ENCODE measurements at places on chromosomes 11 and 22.

DNA sequence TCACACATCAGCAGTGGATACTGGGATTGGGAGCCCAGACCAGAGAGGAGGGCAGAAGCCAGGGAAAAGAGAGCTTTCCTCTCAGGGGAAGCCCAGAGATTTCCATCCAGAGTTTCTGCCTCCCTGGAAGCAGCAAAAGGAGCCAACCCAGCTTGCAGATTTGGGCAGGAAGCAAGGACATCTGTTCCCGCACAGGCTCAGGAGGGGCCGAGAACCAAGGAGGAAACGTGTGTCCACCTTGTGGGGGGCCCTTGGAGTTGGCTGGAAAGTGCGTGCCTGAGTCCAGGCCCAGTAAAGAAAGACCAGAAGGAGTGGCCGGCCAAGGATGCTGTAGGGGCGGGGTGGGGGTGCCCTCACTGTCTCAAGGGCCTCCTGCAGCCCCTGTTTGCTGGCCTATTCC, 6.0 kb upstream of the NPTXR start:
- DNase-seq: no peak

GRCh38 chr11:126646701-126647557, 291.4 kb downstream of the ST3GAL4 start:
- no peak for DNase-seq

- DNase-seq: no peak
Observed at GRCh38 chr11:125978778-125979407, 33.0 kb downstream of the VSIG10L2 start.

- DNase-seq: peak; percentile 54
Observed at GRCh38 chr11:106482917-106483785, 405.7 kb downstream of the AASDHPPT start.

DNA sequence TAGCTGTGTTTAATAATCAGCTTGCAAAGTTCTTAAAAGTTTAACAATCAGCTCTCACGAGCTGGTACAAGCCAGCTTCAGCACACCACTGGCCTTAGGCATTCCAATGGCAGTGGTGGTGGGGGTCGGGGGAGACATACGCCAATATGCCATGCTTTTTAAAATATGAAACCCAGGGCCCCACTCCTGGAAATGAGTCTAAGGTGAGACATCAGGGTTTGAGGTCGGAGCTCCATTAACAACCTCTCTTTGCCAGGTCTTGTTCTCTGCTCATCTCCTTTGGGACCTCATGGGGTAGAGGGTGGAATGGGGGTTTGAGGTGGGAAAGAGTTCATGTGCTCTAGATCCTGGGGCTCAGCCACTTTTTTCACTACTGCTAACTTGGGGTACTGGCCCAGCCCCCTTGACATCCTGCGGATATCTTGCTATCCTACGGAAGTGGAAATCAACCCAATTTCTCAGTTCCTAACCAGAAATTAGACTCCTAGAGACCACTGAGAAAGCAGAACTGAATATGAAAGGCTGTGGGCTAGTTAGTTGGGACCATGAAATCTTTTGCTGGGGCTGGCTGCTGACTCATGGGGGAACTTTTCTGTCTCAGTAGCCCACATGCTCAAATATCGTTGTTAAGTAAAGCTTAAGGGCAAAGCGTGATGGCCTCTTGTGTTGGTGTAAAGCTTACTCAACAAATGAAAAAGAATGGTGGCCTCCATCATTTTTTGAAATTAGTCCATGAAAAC, 90.1 kb downstream of the PDHX start:
- DNase-seq: no peak

- no peak for DNase-seq
Observed at GRCh38 chr11:95907476-95907875, 16.4 kb downstream of the MTMR2 start.

DNA sequence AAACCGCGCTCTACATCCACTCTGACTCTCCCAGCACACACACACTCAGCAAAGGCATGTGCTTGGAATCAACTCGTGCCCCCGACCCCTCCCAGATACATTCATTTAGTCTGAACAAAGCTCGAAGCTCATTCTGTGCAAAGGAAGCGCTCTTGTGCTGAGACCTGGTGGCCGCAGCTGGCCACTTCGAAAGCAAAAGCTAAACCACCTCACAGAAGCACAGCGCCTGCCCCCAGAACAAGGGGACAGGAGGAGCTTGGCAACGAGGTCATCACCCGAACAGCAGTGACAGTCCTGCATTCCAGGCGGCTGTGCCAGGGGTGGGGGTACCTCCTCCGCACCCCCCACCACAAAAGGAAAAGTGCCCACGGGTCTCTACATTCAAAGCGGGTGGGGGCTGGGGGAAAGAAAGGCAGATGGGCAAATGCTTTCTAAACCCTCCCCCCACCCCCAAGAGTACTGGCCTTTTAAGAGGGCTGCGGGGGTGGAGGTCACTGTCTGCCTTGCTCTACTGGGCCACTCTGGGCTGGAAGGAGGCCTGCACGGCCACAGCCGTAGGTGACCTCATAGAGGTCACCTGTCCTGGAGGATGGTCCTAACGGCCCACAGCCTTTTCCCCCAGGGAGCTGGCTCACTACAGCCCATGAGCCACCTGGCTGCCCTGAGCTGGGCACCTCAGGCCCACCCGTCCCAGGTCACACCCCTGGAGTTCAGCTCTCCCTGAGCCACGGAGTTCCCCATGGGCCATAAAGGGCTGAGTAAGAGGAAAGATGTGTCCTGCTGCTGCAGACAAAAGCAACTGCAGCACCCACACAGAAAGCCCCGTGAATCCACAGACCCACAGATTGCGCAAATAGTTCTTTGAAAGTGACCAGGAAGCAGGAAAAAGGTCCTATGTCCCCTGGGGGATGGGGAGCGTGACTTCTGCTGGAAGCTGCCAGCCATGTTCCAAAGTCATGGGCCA, 21.3 kb downstream of the CBX7 start:
- DNase-seq: no peak

DNA sequence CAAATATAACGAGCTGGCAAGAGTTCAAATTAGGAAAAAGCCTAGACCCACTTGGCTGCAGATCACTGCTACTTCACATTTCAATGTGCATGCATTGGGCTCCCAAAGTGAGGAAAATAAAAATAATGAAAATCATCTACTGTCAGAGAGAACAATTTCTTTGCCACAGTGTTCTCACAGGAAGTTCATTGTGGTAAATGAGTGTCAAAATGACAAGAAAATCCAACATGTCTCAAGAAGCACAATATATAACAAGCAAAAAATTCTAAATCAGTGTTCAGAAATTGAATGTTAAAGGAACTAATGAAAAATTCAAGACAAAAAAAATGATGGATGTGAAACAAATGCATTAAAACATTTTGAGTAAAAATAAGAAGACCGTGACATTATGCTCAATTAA, 31.3 kb downstream of the RCN1 start:
- no peak for DNase-seq

DNA sequence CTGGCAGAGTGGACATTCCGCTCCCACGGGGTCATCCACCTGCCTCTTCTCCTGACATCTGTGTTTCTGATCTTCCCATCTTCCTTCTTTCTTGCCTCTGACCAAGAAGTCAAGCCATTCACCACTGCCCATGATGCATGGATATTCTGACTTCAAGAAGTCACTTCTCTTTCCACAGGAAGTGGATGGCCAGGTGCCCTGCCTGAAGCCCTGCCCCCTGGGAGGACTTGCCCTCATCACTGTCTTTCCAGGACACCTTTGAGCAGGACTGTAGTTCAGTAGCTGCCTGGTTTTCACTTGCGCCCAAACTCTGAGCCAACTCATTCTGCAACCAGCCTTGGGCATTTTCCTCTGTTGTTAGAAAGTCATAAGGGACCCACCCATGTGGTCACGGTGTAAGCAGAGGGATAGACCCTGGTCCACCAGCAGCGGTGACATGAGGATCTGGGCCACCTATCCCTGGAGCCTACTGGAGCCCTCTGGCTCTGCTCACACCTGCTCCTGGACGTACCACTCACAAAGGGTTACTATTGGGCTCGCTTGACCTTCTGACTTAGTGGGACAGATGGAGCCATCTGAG, 6.9 kb downstream of the CYTH4 start:
- DNase-seq: no peak

DNA sequence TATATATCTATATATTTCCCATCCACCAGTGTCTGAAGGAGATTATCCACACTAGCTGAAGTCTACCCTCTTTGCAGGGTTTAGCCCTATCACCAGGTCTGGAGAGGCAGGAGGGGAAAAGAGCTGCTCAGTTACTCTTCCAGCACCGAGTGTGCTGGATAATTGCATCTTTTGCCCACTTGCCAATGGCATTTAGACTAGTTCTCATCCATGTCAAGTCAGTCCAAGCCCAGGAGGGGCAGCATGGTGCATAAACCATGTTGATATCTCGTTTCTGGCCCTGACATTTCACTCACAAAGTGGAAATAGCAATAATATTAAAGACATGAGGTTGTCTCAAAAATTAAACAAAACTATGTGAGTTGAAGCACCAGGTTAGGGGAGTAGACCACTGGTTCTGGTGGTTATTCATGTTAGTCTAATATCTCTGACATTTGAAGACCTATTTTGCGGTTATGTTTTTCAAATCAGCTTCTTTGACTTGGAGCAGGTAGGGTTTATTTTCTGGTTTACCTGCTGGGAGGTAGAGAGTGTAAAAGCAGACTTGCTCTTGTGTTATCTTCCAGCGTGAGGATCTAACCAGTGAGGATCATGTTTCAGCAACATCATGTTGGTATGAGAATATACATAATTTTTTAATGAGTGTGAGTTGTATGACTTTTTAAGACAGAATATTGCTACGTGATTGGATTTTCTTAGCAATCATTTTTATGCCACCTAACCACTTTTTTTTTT, 273.2 kb upstream of the KIRREL3 start:
- DNase-seq: no peak

GRCh38 chr22:49453771-49454170, 373.9 kb downstream of the BRD1 start:
- DNase-seq: no peak

GRCh38 chr11:42390116-42390515, 921.7 kb upstream of the API5 start:
- DNase-seq: no peak

GRCh38 chr11:7687386-7687785, 14.1 kb upstream of the CYB5R2 start:
- no peak for DNase-seq

GRCh38 chr11:69918938-69919650, 99.9 kb upstream of the FGF3 start:
- no peak for DNase-seq

- DNase-seq: no peak
Observed at GRCh38 chr22:32518848-32519247, 44.2 kb downstream of the FBXO7 start.

GRCh38 chr22:19928207-19928606, 13.4 kb upstream of the COMT start:
- no peak for DNase-seq

- no peak for DNase-seq
Observed at GRCh38 chr11:75029836-75030631, 41.3 kb downstream of the NEU3 start.

- DNase-seq: no peak
Observed at GRCh38 chr11:126704096-126704495, 296.5 kb downstream of the KIRREL3 start.

DNA sequence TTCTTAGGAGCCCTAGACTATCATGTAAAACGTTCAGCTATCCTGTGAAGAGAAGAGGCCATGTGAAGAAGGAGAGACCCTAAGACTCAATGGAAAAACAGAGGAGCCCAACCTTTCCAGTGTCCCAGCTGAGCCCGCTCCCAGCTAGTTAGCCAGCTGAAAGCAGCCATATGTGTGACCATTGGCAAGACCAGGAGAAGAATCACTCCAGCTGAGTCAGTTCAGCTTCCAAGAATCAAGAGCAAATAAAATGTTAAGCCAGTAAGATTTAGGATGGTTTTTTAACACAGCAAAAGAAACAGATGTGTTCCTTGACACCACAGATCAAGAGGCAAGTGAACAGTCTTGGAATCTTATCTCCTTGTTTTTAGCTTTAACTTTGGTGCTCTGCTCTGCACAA, 108.0 kb downstream of the CCDC81 start:
- DNase-seq: no peak

- DNase-seq: no peak
Observed at GRCh38 chr11:15589070-15589626, 474.4 kb downstream of the INSC start.

DNA sequence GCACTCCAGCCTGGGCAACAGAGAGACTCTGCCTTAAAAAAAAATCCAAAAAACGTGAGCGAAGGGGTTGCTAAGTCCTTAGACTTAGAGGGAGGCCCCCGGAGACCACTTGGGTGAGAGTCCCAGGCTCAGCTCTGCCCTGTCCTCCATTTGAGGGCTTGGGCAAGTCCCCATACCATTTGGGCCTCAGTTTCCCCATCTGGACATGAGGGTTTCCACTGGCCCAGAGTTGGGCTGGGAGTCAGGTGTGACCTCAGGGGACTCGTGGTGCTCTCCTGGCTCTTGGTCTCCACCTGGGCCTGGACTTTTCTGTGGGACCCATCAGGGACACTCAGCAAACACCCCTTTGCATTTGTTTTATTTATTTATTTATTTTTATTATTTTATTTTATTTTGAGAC, 35.2 kb upstream of the CSNK1E start:
- no peak for DNase-seq

DNA sequence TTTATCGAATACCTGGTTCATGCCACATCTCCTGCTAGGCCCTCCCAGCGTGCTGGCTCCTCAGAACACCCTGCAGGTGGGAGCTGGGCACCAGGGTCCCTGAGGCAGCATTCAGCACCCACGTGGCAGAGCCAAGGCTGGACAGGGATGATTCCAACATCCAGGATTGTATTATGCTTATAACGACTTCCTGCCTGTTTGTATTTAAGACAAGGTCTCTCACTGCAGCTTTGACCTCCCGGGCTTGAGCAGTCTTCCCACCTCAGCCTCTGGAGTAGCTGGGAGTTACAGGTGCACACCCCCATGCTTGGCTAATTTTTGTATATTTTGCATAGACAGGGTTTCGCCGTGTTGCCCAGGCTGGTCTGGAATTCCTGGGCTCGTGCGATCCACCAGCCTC, 64.7 kb upstream of the WNT7B start:
- no peak for DNase-seq

DNA sequence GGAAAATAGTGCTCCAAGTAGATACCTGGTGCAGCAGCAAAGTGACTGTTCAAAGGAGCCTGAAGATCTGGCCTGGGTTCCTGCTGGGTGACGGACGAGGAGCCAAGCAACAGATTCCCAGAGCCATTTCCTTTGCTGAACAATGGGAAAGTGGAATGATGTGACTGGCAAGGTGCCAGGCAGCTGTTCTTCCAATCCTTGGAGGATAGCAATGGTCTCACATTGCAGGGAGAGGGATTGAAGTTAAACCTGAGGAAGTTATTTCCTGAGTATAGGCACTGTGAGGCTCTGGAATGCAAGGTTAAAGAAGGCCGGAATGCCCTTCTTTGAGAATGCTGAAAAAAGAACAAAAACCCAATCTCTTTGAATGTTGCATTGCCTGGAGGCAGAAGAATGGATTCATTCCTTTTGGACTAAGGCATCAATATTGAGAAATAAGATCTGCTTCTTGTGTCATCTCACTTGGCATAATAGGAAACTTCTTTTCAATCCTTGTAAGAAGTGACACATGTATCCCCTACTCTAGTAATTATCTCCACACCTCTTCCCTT, 223.8 kb downstream of the BLID start:
- no peak for DNase-seq

DNA sequence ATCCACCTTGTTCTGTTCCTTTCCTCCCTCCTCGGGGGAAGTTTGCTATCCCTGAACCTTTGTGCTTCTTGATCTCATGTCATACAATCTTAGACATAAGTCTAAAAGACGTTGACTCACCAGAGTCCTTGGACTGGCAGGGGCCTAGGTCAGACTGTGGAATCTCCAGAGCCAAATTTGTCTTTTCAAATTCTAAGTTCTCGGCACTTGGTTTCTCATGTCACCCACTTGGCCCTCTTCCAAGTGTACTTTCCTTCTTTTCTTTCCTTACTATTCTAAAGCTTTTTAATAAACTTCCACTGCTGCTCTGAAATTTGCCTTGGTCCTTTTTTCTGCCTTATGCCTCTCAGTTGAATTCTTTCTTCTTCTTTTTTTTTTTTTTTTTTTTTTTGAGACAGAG, 30.1 kb upstream of the SMPD1 start:
- no peak for DNase-seq

Measured in Panc1 (cell line).